Activated CD8-positive, alpha-beta memory T cell treated with anti-CD3 and anti-CD28 coated beads, Interleukin-2, amount 10 ng/mL, durations not matched to agents 7 days and 5 days (primary cell): ENCODE measurements at places on chromosomes 11 and 22. TPM values are rescaled to one million over a fixed set of nuclear protein-coding genes. Genes with fewer than 3 reads are reported as not detected.

- H3K4me3 ChIP-seq, result no peak overlapping the region
- H3K27me3 ChIP-seq, result no peaks in the 10 kb centered on the region
- no peaks in the 10 kb centered on the region for H3K36me3 ChIP-seq
- no peak overlapping the region for H3K27ac ChIP-seq
These were observed 12.5 kb downstream of the SCGB1A1 start for GRCh38 chr11:62431171-62431901.

- H3K27me3 ChIP-seq, result peaks cover 23% of the 10 kb centered on the region
- no peak for DNase-seq
- no peak overlapping the region for H3K27ac ChIP-seq
These were observed 10.9 kb upstream of the TNNT3 start for GRCh38 chr11:1908618-1909017.

DNA sequence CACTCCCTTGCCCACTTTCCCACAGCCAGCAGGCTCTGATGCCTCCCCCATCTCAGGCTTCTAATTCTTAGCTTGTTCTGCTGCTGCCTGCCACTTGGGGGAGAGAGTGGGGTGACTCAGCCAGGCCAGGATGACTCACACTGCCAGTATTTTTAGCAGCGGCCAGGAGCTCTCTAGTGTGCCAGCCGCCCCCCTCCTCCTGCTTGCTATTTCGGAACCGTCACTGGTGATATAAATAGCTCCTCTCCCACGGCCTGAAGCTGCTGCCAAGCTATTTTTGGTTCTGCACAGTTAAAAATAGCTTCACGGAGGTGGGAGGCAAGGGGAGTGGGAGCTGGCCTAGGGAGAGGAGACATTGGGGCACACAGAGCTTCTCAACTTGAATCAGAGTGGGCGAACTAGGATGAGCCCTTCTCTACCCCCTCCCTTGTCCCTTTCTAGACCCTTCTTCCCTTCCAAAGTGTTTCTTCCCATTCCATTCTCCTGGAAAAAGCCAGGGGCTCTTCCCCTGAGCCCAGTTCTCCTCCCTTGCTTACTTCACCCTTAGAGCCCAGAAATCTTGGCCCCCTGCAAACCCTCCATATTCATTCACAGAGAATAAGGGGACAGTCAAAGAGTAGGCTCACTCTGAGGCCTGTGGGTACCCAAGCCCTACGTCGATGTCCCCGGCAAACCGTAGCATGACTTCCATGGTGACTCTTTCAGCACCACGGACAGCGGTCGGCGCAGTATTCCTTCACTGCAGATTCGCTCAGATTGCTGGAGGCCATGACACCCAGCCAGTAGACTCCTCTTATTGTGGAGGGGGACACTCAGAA, 2.5 kb upstream of the NPAS4 start:
- peaks cover 14% of the 10 kb centered on the region for H3K4me1 ChIP-seq
- H3K27me3 ChIP-seq, result peaks cover 58% of the 10 kb centered on the region
- H3K27ac ChIP-seq, result no peak overlapping the region
- H3K4me3 ChIP-seq, result no peak overlapping the region

Gene MS4A14
- not detected for total RNA-seq

DNA sequence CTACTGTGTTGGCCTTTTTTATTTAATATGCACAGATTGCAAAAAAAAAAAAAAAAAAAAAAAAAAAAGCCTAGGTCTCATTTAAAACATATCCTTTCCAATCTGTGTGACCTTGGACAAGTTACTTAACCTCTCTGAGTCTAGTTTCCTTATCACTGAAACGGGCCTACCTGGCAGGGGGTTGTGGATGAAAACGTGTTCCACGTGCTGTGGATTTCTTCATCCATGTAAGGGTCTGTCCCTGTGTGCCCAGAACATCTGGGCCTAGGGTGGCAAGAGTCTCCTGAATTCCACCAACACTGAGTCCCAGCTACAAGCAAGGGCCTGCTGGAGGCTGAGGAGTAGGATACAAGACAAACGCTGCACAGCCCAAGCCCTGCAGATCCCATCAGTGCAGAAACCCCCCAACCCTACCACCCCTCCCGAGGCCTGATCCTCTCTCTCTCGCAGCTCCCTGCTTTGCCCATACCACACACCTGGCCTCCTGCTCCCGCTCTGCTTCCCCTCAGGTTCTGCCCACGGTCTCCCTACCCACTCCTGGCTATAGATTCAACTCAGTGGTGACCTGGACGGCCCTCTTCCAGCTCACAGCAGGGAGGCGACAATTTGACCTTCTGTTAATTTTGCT, 4.7 kb upstream of the GNAZ start:
- H3K27me3 ChIP-seq, result peaks cover 20% of the 10 kb centered on the region
- H3K4me3 ChIP-seq, result no peak overlapping the region
- peak; percentile 22 for DNase-seq
- peaks cover 4% of the 10 kb centered on the region for H3K4me1 ChIP-seq
